ENCODE measurements at places on chromosomes 2 and 18.

DNA sequence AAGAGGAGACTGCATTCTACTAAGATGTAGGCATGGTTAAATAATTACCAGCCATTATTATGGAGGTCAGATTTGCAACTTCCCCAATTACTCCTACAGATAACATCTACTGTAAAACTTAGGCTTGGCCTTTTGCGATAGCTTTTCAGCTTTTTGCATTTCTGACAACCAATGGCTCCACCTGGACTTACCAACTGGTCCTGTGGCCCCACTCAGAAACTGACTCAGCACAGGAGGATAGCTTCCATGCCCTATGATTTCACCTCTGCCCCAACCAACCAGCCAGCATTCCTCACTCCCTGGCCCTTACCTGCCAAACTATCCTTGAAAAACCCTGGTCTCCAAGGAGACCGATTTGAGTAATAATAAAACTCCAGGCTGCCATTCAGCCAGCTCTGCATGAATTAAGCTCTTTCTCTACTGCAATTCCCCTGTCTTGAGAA, 28.2 kb downstream of the TUBB6 start:
- no peak for DNase-seq

- DNase-seq: no peak
Measured at GRCh38 chr2:25891672-25892071, 13.4 kb upstream of the ASXL2 start.

DNA sequence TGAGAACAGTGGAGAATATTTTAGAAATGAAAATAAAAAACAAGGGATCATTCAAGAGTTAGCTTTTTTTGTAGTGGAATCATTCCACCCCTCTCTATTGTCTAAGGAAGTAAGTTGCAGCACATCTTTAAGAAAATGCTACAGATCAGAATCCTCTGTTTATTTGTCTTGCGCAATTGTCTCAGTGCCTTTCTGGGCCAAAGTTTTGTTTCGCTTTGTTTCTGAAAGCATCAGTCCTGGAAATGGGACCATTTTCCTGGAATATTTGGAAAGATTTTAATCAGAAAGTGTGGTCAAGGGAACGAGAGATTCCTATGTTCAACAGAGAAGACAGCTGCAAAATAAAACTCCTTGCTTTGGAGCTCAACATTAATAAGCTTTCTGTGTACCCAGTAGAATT, 74.0 kb downstream of the NRXN1 start:
- no peak for DNase-seq

DNA sequence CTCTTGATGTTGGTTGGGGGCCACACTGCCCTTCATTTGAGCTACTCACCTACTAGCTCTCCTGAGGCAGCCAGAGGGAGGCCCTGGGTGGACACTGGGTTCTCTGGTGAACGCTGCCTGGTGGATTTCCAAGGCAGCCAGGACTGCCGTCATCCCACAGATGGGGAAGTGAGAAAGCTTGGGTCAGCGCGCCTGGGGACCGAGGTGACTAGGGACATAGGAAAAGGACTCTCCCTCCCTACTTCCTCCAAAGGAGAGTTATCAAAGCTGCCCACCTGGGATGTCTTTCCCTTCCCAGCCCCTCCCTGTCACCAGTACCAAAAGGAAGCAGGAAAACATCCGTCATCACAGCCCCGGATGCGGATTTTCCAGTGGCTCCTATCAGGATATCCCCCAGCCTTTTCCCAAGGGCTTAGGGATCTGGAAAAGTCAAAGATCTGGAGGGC, 3.8 kb upstream of the SEMA4C start:
- DNase-seq: no peak

DNA sequence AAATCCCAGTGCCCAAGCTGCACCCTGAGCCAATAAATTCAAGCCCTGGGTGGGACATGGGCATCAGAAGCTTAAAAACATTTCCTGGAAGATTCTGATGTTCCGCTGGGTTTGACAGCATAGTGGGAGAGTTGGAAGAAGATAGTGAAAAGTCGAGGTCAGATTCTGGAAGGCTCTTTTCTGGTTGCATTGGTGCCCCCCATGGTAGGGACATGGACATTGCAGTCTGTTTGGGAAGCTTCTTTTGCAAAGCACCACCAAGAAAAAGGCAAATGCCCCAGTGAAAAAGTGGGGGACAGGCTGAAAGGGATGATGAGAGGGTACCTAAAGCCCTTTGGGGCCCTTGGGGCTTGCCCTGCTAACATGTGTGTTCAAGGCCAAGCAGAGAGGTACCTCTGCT, 21.0 kb downstream of the MERTK start:
- no peak for DNase-seq

DNA sequence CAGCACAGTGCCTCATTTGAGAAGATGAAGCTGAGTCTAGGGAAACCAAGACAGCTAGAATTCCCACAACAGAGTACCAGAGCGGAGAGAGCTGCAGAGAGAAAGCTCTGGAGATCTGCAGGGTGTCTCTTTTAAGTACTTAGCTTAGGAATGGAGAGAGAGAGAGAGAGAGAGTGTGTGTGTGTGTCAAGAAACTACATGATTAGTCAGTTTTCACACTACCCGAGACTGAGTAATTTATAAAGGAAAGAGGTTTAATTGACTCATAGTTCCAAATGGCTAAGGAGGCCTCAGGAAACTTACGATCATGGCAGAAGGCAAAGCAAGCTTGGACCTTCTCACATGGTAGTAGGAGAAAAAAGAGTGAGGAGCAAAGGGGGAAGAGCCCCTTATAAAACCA, 64.0 kb downstream of the HIBCH start:
- DNase-seq: no peak

GRCh38 chr2:62740221-62740620, 34.7 kb downstream of the EHBP1 start:
- no peak for DNase-seq

DNA sequence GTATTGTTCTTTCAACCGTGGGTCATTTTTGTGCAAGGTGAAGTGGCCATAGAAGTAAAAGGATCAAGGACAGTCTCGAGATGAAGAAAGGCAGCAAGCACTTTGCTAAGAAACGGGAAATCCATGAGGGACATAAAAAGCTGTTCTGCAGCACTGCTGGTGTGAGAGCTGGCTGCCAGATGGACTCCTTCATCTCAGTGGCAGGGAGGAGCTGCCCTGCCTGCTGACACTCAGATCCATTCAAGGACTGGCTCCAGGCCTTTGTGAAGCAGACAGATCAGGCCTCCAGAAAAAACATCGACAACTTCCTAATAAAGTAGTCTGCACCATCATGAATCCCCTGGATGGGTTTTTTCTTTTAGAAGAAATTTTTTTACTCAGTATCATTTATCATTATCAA, 29.5 kb downstream of the RMC1 start:
- DNase-seq: no peak

DNA sequence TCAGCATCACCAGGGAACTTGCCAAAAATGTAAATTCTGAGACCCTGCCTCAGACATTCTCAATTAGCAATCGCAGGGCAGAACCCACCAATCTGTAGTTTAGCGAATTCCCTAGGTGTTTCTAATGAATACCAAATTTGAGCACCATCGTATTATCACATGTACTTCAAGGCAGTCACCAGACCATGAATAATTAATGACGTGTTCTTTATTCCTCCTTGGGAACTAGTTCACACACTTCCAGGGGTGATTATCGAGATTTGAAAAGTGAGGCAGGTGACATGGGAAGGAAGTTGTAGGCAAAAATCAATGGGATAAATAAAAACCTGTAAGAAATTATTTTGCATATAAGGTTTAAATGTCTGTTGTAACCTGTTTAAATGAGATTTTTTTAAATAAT, 102.5 kb upstream of the CRIM1 start:
- no peak for DNase-seq

GRCh38 chr2:241619597-241620418, 17.1 kb downstream of the THAP4 start:
- no peak for DNase-seq

- no peak for DNase-seq
Measured at GRCh38 chr2:85470850-85471800, 52.6 kb downstream of the SH2D6 start.

DNA sequence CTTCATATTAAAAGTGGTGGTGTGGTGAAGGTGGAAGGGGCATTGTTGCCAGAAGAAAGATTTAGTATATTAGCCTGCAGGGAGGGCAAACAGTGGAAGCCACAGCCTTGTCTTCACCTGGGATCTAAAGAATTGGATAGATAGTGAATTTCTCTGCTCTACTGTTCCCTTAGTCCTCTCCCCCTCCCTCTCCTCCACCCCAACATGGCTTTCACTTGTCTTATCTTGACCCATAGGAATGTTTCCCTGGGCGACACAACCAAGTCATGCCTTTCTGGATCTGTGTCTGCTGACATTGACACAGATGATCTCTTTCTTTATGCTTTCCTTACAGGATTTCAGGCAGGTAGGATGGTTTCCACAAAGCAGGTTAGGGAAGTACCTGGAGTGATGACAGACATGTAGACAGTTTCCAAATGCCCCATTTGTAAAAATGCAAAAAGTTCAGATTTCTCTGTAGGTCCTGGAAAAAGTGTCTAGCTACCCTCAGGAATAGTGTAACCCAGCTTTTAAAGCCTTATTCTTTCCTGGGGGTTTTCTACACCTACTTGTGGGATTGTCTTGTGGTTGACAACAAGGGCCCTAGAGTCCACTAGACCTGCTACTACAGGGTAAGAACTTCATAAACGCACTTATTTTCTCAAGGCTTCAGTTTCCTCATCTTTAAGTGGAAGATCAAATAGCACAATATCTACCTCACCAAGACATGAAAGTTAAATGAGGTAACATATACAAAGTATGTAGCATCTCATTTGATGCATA, 184.2 kb upstream of the SP5 start:
- no peak for DNase-seq

DNA sequence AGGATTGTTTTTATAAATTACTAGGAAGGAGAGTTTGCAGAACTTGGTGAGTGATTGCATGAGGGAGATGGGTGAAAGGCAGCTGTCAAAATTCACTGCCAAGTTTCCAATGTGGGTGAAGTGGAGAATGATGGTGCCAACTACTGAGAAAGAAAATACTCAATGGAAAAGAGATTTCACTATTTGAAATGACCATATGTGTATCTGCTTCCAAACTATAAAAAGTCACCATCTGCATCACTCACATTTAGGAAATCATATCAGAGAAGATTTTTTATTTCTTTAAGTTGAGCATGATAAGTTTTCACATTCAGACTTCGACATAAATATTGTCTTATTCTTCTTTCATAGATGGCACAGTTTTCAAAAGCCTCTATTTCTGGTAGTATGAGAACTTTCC, 570.0 kb upstream of the DSEL start:
- no peak for DNase-seq

GRCh38 chr2:20421988-20422370, 24.9 kb upstream of the RHOB start:
- DNase-seq: no peak

DNA sequence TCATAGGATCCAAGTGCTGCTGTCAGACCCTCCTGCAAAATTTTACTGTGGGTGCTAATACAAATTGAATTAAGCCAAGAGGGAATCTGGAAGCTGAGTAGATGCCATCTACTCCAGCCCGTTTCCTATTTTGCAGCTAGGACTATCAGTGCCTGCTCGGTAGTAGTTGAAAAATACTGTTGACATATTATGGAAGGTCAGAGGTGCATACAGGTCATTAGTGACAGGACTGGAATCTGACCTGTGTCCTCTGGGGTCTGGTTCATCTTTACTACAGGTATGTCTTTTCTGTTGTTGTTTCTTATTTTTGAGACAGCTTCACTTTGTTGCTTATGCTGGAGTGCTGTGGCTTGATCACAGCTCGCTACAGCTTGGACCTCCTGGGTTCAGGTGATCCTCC, 58.8 kb downstream of the MAP4K4 start:
- no peak for DNase-seq

GRCh38 chr2:121071034-121071504, 213.9 kb downstream of the TFCP2L1 start:
- DNase-seq: no peak

DNA sequence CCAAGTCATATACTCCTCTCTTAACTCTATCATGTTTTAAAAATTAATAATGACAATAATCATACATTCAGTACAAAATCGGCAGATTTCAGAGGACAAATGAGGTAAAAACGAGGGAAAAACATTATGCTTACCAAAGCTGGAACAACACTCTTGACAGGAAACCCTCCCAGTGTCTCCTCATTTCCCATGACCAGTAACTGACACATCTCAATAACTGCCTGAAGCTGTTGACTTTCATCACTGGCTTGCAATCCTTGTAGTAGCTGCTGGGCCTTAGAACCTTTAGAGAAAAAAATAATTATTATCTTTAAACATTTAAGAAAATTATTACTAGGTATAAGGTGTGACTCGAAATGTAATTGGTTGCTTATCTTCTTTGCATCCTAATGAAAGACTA, 103.6 kb downstream of the TRIP12 start:
- no peak for DNase-seq

GRCh38 chr18:22542406-22542835, 124.7 kb upstream of the CTAGE1 start:
- DNase-seq: no peak

- no peak for DNase-seq
Measured at GRCh38 chr2:236659758-236660150, 90.1 kb downstream of the ACKR3 start.

DNA sequence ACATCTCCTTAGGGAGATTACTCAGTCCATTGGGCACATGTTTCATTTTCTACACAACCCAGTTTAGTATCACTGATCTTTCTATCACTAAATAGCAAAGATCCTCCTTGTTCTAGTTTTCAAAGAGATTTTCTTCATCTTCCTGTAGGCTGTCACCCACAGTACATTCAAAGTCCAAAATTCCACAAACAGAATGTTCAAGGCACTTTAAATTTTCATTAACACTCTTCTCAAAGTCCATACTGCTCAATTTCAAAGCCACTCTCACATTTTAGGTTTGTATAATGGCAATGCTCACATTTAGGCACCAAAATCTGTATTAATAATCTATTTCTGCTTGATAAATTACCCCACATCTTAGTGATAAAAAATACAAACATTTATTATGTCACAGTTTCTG, 152.8 kb downstream of the FSIP2 start:
- DNase-seq: no peak

DNA sequence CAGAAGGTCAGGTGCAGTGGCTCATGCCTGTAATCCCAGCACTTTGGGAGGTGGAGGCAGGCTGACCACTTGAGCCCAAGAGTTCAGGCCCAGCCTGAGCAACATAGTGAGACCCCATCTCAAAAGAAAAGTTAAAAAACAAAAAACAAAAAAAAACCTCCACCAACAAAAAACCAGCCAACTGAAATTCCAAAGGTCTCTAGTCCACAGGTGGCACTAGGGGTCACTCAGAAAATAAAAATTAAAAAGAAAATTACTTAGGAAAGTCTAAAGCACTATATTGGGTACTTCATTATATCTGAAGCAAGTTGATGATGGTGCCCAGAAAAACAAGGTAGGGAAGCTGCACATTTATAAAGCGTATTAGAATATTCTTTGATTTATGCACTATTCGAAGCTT, 26.9 kb downstream of the ANXA4 start:
- DNase-seq: no peak

DNA sequence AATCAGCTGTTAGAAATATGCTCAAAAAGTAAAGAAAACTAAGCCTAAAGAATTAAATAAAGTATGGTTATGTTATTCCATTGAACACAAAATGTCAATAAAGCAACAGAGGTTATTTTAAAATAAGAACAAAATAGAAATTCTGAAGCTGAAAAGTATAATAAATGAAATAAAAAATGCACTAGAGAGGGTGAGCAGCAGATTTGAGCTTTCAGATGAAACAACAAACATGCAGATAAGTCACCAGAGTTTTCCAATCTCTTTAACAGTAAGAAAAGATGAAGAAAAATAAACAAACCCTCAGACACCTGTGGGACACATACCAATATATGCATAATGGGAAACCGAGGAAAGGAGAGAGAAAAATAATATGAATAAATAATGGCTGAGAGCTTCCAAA, 70.3 kb upstream of the SLC9A2 start:
- no peak for DNase-seq
